HAP-1 (cell line): ENCODE measurements at places on chromosomes 11 and 22.
A peak's percentile ranks its signal among the peaks of the same experiment; 100 is the strongest.

GRCh38 chr11:86740628-86741483 is 59.5 kb upstream of the PRSS23 start:
- DNase-seq = no peak

DNA sequence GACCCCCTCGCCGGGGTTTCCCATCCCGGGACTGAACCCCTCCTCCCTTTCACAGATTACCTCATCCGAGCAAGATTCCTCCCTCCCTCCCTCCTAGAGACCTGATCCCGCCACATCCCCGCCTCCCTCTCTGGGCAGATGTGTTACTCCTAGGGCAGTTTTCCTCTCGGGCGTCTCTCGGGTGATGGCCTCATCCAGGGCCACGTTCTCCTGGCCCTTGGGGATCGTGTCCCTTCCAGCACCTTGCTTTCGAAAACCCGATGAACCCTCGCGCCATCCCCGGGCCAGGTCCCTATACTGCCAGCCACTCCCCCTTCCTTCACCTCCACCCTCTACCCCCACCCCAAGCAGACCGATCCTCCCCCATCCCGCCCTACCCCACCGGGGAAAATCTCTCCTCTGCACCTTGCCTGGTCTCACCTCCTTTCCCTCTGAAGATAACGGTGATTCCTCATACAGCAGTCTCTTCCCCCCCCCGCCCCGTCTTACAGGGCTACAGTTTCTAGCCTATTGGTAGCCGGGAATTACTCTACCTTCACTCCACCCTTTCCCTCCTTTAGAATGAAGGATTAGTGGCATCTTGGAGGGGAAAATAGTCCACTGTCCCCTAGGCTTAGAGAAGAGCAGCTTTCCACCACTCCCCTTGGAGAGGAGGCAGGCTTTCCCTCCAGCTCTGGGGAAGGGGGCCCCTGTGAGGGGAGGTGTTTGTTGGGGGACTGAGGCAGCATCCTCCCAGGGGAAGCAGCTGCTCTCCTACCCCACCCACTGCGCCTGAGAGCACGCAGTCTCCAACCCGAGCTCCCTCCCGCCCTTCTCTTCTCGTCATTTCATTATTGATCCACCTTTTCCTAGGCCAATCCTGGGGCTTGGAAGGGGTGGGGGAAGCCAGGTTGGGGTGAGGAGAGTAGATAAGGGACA is 1.2 kb downstream of the KMT2A start:
- peak; percentile 62 for DNase-seq

DNA sequence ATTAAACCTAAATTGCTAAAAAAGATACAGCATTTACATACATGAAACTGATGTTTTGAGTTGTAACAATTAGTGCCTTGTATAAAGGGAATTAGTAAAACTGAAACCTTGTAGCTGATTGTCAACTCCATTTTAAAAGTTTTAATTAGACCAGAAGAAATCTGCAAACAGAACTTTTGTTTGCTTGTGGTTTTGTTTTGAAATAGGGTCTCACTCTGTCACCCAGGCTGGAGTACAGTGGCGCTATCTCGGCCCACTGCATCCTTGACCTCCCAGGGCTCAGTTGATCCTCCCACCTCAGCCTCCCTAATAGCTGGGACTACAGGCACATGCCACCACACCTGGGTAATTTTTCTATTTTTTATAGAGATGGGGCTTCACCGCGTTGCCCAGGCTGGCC is 86.5 kb upstream of the SLC6A5 start:
- DNase-seq = no peak

- DNase-seq = peak; percentile 39
Observed at GRCh38 chr11:125263268-125263790, 98.8 kb downstream of the PKNOX2 start.

GRCh38 chr11:134730101-134730500 is 318.1 kb upstream of the B3GAT1 start:
- DNase-seq = no peak

DNA sequence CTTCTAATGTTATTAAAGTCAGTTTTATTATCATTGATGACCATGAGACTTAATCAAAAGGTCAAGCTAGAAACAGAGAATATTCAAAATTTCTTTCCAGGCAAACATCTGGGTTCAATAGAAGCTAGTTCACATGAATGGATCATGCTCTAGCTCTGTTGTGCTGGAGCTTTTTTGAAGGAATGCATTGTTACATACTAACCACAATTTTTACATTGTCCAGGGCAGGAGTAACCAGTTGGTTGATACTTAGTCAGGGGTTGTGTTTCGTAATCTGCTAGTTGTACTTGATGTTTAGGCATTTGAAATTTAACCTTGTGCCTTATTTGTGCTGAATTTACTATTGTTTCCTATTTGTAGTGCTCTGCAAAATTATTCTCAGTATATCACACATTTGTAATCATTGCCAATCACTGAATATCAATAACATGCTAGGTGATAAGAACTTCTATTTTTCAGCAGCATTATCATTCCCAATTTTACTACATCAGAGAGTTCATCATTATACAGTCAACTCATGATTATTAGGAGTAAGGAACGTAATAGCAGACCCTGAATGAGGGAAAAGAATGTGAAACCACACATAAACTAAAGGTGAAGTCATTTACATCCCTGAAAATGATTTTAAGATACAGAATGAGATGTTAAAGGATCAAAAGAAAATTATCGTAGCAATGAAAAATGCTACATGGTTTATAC is 23.2 kb downstream of the NF2 start:
- no peak for DNase-seq

- DNase-seq = no peak
Observed at GRCh38 chr11:111378861-111379601, at the start of gene POU2AF1. Gene POU2AF1 (minus strand): TSS chr11:111379275. CDS start chr11:111379177, 98 bp downstream.

DNA sequence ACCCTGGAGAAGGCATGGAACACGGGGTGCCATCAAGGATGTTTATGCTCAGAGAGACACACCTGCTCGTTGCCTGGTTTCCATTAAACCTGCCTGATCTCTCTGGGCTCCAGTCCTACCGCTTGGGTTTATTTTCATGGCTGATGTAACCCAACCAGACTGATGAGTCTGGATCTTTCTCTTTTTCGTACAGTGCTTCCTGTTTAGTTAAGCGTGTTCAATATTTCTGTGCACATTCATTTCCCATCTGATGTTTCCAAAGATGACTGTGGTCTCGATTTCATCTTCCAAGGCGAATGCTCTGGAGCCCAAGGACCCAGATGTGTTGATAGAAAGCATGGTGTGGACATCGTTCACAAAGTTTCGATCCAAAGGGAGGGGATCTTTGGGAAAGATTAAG is 84.3 kb downstream of the SNX19 start:
- no peak for DNase-seq

- DNase-seq = no peak
Observed at GRCh38 chr22:38201371-38201710, 453 bp upstream of the MAFF start.

- DNase-seq = no peak
Observed at GRCh38 chr11:359181-359714, 10.1 kb upstream of the B4GALNT4 start.

- no peak for DNase-seq
Observed at GRCh38 chr11:80603472-80603871, 1162.6 kb upstream of the TENM4 start.

DNA sequence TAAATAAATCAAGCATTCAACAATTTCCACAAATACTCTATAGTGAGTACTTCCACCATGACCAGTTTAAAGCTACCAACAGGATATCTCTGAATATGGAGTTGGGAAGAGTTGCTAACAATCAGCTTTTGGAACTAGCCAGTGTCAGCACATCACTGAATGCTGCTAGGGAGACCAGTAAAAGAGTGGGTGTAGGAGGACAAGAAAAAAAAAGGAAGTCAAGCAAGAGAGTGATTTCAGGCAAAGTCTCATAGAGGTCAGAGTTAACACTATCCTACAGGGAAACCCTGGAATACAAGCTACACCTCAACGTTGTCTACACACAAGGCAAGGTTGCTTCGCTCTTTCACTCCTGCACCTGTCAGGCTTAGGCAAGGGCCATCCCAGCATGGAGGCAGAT is 24.2 kb downstream of the EIF3F start:
- DNase-seq = no peak

GRCh38 chr22:37500745-37501609 is 14.8 kb upstream of the MFNG start:
- DNase-seq = no peak

DNA sequence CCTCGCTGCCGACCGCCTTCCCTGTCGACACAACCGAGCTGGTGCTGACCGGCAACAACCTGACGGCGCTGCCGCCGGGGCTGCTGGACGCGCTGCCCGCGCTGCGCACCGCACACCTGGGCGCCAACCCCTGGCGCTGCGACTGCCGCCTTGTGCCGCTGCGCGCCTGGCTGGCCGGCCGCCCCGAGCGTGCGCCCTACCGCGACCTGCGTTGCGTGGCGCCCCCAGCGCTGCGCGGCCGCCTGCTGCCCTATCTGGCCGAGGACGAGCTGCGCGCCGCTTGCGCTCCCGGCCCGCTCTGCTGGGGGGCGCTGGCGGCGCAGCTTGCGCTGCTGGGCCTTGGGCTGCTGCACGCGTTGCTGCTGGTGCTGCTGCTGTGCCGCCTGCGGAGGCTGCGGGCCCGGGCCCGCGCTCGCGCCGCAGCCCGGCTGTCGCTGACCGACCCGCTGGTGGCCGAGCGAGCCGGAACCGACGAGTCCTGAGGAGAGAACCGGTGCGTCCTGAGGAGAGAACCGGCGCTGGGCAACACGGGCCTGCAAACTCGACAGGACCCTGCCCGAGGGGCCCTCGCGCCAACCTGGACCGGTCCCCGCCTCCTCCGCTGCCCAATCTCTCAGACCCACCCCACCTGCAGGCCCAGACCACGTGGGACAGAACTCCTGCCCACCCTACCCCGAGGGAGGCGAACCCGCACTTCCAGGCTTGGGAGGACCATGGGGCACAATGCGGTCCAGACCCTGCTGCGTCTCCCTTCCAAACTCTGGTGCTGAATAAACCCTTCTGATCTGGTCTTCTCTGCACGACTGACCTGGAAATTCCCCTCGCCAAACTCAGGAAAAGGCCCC is 866 bp downstream of the GP1BB start:
- DNase-seq = peak; percentile 40

GRCh38 chr11:29187215-29187614 is 829.6 kb downstream of the KCNA4 start:
- DNase-seq = no peak

- no peak for DNase-seq
Observed at GRCh38 chr11:27313157-27313821, 49.7 kb downstream of the CCDC34 start.

GRCh38 chr11:9049959-9050358 is 41.4 kb downstream of the SCUBE2 start:
- DNase-seq = no peak

- DNase-seq = no peak
Observed at GRCh38 chr11:35235936-35236666, 97.1 kb downstream of the CD44 start.

GRCh38 chr11:78414321-78415051 is 3.1 kb downstream of the GAB2 start:
- peak; percentile 55 for DNase-seq

- DNase-seq = no peak
Observed at GRCh38 chr22:45949891-45950290, 27.1 kb downstream of the WNT7B start.

GRCh38 chr11:116928102-116928777 is 90.8 kb upstream of the APOA1 start:
- DNase-seq = no peak

GRCh38 chr11:8071616-8072581 is 9.1 kb upstream of the TUB start:
- DNase-seq = no peak

DNA sequence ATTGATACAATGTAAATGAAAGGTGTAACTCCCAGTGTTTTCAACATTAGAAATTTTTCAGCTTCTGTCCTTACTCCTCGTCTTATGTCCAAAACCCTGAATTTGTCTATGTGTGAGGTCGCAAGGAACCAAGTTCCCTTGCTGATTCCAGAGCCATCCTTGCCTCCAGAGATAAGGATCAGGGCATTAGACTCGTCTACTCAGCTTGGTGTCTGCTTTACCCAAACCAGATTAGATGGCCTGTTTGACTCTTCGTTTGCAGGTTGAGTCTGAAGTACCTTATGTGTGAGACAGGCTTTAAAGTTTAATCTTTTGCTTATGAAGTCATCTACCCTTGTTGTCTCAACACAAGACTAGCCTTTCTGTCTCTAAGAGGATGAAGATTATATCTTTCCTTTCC is 55.6 kb downstream of the SPECC1L start:
- DNase-seq = no peak

DNA sequence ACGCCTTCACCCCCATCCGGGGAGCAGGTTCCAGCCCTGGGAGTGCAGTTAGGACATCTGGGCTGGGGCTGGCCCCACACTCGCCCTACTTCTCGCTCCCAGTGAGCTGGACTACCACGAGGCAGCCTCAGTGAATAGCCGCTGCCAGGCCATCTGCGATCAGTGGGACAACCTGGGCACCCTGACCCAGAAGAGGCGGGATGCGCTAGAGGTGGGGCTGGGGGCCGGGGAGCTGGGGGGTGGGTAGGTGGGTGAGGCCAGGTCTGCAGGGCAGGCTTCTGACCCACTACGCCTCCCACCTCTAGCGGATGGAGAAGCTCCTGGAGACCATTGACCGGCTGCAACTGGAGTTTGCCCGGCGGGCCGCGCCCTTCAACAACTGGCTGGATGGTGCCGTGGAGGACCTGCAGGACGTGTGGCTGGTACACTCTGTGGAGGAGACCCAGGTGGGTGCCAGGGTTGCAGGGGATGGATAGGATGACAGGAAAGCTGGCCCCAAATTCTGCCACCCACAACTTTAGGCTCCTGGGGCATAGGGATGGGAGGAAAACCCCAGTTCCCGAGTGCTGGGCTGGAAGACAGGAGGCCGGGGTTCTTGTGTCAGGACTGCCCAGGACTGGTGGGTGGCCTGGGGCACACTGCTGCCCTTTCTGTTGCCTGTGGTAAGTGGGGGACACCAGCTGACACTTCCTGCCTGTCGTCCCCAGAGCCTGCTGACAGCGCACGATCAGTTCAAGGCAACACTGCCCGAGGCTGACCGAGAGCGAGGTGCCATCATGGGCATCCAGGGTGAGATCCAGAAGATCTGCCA is 8.3 kb downstream of the CTSF start:
- no peak for DNase-seq

DNA sequence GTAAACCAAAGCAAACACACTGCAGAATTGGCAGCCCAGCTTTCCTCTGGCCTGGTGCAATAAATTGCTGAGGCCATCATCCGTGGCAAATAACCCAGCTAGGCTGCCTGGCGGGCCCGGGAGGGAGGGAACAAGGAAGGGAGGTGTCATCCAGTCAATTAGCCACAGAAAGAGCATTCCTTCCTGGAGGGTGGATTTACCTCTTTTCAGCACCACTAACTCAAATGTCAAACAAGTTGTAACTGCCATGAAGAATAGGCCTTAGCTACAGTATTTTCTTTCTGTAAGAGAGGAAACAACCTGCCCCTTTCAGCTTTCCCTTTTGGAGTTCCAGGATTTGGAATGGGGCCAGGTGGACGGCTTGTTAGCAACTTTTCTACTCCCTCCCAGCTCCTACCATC is 163.8 kb upstream of the BDNF start:
- DNase-seq = no peak
